Right ventricle myocardium inferior (tissue), 1 donor: ENCODE measurements at places on chromosomes 11 and 22. TPM values are rescaled to one million over a fixed set of nuclear protein-coding genes. Genes with fewer than 3 reads are reported as not detected.

DNA sequence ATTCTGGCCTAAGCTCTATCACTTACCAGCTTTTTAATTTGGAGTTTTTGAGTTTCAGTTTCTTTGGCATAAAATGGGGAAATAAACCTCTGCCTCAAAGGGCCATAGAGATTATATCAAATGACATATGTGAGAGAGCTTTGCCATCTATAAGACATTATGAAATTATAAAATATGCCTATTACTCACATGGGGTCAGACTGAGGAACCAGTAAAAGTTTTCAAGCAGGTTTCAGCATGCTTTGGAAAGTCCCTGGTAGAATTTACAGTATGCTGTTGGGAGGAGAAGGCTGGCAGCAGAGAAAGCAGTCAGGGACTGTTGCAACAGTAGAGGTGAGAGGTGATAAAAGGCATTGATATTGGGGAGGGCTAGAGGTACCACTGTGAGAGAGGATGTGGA lies 13.6 kb upstream of the MTNR1B start:
- DNase-seq = no peak

- peak; percentile 93 for DNase-seq
These were observed at the start of the genes MPST and TST for GRCh38 chr22:37019309-37020191. TSS of gene MPST (plus strand) at chr22:37019742. CDS start at chr22:37019837, 95 bp downstream. TSS of gene TST (minus strand) at chr22:37019447. CDS start at chr22:37018732, 715 bp downstream.

GRCh38 chr22:50282361-50283155 lies 12.4 kb upstream of the MAPK11 start:
- DNase-seq = no peak

- DNase-seq = peak; percentile 37
These were observed 4.7 kb downstream of the KCTD17 start for GRCh38 chr22:37056246-37056645.

DNA sequence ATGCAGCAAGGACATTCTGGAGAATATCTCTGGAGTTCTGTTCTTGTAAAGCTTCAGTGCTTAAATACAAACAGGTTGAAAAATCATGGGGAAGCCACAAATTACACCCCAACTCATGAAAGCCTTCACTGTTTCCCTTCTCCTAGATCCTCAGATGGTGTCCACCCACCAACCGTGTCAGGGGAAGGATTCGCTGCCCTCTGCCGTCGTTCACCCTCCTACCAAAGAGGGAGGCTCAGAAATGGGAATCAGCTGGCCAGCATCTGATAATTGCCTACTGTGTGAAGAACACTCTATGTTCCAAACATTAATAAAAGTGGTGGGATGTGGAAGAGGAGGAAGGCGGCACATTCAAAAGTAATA lies 7.4 kb upstream of the HEPACAM start:
- DNase-seq = no peak

The FOLH1 gene
- 0.35 TPM for total RNA-seq

DNA sequence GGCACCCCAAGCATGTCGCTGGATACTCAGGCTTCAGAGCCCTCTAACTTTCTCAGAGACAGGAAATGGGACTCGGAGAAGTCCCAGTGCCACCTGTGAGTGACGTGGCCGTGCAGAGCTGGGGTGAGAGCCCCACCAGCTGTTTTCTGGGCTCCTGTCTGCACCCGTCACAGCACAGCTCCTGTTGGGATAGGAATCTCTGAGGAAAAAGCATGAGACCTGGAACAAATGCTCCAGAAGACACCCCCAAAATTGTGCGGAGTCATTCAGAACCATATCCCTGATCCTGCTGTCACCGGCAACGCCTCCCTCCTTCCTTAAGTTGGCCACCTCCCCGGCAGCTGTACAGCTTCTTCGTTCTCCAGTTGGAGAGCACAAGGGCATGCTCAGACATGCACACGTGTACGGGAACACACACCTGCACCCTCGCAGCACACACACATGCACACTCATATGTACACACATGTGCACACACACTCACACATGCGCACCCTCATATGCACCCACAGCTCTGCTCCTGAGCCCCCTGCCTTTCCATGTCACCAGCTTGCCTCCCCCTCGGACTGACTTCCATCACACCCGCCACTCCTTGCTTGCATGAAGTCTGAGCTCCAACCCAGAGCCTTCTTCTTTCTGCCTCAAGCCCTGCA lies 1430.0 kb downstream of the BRD1 start:
- no peak for DNase-seq

DNA sequence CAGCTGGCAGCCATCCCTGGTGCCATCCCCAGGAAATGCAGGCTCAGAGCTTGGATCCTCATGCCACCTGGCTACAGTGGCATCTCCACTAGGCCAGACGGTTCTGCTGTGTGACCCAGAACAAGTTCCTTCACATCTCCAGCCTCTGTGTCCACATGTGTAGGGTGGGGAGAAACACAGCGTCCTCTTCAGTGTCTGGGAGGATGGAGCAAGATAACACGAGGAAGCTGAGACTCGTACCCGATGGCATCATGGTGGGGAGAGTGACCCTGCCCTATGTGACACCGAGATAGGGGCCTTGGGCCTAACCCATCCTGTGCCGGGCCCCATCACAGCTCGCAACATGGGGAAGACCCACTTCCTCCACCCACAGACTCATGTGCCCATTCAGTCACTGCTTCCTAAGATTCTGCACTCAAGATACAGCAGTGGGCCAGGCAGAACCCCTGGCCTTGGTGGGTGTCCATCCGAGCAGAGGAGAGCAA lies 78.5 kb downstream of the MORC2 start:
- no peak for DNase-seq
